Pulmonary artery endothelial cell (primary cell): ENCODE measurements at places on chromosomes 13 and 19.

DNA sequence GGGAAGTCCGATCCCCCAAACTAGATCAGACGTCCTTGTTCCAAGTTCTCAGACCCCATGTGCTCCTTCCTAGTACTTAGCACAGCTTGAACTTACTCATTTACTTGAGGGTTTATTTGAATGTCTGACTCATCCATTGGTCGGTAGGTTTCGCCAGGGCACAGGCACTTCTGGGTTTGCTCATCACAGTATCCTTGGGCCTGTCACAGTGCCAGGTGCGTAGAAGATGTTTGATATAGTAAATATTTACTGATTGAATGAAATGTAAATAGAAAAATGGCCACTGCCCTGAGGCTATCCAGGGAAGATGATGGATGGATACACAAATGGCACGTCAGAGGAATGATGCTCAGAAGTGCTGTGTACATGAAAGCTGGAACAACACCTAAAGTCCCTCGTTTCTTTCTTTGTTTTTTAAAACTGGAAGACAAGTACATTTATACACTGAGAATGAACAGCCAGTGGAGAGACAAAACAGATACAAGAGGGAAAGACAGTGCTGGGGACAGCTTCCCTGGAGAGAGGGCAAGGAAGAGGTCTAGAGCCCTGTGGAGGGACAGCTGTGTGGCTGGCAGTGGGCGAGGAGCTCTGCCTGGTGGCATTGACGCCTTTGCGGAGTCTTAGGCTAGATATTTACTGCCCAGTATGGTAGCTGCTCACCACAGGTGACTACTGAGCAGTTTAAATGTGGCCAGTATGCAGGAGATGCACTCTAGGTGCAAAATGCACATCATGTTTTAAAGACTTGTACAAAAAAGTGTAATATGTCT lies 31.2 kb upstream of the KL start:
- no peak for DNase-seq

DNA sequence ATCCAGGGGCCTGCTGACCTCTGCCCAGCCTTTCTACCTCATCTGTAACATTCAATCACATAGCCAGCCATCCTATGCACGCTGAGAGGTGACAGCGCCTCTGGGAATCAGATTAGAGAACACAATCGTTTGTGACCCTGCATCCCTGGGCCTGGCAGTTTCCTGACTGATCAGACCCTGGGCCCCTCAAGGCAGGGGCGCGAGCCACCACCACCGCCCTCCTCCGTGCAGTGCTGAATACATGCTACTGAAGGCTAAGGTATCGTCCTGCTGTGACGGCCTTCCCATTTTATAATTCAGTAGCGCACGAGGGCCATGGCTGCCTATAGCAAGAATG lies 1.3 kb downstream of the TMTC4 start:
- no peak for DNase-seq

- no peak for DNase-seq
These were observed 20.1 kb downstream of the FGF9 start for GRCh38 chr13:21690955-21691354.

GRCh38 chr13:71879129-71879535 lies 12.1 kb upstream of the DACH1 start:
- no peak for DNase-seq

DNA sequence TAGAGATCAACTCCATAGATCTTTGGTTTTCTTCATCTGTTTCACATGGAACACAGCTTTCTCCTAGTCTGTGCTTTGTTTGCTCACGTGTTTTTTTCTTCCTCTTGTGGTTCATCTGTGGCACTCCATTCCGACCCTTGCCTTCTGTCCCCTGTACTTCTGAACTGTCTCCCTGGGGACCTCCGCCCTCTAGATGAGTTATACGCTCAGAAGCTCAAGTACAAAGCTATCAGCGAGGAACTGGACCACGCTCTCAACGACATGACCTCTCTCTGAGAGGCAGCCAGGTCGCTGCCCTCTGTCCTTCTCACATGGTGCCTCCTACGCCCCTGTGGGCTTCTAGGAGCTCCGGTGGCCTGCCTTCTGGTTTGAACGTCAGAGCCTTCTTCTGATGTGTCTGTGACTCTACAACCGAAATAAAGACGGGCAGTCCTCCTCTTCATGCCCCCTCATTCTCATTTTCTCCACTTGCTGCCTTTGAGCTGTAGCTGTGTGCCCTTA lies 16.6 kb upstream of the RAB8A start:
- no peak for DNase-seq

DNA sequence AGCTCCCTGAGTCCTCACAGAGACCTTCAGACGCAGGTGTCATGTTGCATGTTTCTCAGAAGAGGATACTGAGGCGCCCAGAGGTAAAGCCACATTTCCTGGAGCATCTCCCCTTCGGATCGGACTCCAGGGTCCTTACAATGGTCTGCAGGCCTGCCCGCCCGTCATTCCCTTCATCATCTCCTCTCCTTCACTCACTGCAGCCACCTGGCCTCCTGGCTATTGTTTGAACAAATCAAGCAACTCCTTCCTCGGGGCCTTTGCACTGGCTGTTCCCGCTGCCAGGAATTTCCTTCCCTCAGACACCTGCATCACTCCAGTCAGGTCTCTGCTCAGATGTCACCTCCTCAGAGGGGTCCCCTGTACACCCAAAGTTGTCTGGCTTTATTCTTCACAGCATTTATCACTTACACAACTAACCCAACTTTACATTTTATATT lies 20.3 kb downstream of the CEACAM16 start:
- DNase-seq: no peak

- no peak for DNase-seq
These were observed 8.5 kb downstream of the MOB3A start for GRCh38 chr19:2087621-2088100.

DNA sequence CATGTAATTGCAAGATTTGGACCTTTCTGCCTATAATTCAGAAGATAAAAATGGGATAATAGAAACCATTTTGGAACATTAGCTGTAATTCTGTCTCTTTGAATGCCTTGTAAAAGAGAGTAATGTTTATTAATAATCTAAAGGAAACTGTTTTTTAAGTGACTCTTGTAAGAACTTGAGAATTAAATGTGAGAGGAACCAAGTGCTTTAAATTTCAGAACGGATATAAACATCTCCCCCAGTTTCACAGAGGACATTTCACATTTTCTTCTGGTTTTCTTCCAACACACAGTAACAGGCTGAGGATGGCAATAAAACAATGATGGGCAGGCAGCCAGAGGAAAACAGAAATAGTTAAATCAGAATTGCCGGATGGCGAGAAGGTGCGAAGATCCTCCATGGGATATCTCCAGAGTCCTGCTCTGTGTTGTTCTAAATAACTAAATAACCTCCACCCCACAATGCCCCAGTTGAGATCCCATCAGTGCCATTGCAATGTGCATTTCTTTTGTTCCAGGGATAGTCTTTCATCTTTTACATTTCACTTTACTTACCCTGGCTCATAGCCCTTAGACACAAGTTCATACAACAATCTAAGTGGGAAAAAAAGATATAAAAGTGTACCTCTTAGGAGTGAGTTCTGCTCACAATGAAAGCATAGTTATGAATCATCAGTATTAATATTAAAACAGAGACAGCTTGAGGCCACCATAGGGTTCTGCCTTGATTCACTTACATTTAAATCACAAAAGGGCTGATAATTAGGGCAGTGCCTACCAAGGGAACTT lies 73.3 kb downstream of the TNFRSF19 start:
- DNase-seq: no peak

DNA sequence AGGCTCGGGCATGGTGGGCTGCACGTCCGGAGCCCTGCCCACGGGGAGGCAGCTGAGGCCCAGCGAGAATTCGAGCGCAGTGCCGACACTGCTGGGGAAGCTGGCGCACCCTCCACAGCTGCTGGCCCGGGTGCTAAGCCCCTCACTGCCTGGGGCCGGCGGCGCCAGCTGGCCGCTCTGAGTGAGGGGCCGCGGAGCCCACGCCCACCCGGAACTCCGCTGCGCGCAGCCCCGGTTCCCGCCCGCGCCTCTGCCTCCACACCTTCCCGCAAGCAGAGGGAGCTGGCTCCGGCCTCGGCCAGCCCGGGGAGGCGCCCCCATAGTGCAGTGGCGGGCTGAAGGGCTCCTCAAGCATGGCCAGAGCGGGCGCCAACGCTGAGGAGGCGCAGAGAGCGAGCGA lies 2080.4 kb downstream of the PCDH9 start:
- DNase-seq: no peak

GRCh38 chr19:1019980-1020867 lies 699 bp downstream of the TMEM259 start:
- no peak for DNase-seq

- DNase-seq: no peak
These were observed 28.9 kb downstream of the ARHGEF7 start for GRCh38 chr13:111143865-111144540.

GRCh38 chr19:58560921-58561320 lies 2.5 kb upstream of the UBE2M start:
- no peak for DNase-seq

- no peak for DNase-seq
These were observed 26.5 kb downstream of the MYCBP2 start for GRCh38 chr13:77300176-77301037.

- peak; percentile 44 for DNase-seq
These were observed 94.7 kb downstream of the MIPEP start for GRCh38 chr13:23794267-23795161.
